ENCODE measurements at places on chromosomes 1 and 21. TPM values are rescaled to one million over a fixed set of nuclear protein-coding genes. Genes with fewer than 3 reads are reported as not detected.

Gene KCNQ4
- 0.42 TPM for total RNA-seq

Gene ID3
- 213 TPM for total RNA-seq

Gene PIAS3
- total RNA-seq, result 23.3 TPM

Gene MAP7D1
- total RNA-seq, result 96.1 TPM

DNA sequence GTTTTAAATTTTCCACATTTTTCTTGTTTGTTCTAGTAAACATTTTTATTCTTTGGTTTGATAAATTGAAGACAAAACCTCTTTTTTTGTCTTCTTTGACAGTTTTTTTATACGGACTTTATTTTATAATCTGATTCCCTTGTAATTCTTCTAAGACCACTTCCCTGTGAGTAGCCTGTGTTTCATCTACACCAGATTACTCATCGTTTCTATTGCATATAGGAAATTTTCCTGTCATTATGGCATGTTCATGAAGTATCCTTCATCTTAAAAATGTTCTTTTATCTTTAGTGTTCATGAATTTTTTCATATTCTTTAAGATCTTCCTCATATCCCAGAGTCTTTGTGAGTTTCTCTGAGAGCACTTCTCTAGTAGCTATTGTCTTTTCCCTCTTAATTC, 109.8 kb downstream of the USP25 start:
- no peak for DNase-seq

DNA sequence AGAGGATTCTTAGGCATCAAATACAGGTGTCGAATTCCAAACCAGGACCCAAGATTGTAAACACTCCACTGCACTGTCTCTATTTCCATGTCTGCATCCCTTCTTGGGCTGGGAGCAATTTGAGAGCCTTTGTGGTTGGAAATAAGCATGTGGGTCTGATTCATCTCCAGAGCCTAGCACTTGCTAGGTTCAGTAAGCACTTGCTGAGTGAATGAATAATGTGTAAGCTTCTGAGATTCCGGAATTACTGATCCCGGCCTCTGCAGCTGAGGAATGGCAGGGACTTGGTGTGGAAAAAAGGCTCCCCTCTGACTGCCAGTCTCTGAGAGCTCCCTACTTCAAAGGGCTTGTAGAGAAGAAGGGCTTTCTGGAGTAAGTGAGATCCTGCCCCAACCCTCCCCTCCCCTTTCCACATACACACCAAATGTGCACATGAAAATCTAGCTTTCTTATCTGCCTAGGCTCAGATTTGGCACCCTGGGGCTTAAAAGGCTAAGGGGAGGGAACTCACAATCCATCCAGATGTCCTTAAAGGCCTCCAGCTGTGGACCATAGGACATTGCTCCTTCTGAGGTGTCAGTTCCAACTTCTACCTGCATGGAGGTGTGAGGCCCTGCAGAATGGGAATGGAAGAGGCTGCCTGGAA, 39.6 kb upstream of the TRABD2B start:
- DNase-seq, result no peak

DNA sequence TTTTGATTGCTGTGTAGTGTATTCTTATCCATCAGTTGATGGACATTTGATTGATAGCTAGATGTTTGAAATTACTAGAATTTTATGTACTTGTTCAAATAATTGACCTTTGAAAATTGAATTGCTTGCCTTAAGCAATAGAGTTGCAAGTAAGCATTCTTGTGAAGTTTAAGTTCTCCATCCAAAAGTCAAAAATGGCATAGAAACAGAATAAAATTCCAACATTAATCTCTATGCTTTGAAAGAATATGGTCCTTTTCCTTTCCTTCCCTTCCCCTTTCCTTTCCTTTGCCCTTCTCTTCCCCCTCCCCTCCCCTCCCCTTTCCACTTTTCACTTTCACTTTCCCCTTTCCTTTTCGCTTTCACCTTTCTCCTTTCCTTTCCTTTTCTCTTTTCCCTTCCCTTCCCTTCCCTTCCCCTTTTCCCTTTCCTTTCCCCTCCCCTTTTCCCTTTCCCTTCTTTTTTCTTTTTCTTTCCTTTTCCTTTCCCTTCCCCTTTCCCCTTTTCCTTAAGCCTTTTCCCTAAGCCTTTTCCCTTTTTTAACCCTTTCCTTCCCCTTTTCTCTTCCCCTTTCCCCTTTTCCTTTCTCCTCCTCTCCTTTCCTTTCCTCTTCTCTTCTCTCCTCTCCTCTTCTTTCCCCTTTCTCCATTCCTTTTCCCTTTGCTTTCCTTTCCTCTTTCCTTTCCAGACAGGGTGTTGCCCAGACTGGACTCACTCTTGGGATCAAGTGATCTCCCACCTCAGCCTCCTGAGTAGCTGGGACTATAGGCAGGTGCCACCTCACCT, 67.4 kb downstream of the SASS6 start:
- no peak for DNase-seq

- DNase-seq, result no peak
Measured at GRCh38 chr1:85584923-85585322, 4.4 kb downstream of the CCN1 start.

GRCh38 chr1:51559064-51559500, 40.0 kb upstream of the EPS15 start:
- no peak for DNase-seq
